ENCODE measurements at places on chromosomes 11 and 22.

DNA sequence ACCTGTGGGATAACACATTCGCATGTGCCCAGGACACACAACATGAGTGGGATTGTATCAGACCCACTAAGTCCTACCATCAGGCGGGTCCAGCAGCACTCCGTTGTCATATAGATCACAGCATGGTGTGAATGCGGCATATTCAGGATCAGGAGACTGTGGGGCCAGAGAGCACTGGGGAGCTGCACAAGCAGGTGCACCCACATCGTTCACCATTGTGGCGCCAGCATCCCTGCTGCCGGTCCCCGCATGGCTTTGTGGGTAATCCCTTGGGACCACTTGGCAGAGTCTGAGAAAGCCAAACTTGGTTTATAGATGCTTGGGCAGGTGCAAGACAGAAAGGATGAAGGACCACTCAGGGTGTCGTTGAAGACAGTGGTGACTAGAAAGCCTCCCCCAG, 201.6 kb upstream of the B3GAT1 start:
- no peak for DNase-seq

DNA sequence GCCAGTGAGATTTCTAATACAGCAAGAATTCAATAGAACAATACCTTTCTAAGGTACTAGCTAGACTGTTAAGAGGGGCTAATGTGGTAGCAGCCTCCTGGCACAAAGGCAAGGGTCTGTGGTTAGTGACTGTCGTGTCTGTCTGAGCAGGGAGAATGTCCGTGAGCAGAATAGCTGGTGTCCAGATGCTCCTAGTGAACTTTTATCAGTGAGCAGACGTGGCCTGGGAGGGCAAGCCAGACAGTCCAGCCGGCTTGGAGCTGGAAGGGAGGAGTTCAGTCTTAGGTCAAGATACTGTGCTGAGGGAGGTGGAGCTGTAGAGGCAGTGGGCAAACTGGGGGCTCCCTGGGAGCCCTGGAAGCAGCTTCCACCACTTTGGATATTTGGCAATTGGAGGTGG, 138.6 kb downstream of the TEAD1 start:
- DNase-seq = no peak

DNA sequence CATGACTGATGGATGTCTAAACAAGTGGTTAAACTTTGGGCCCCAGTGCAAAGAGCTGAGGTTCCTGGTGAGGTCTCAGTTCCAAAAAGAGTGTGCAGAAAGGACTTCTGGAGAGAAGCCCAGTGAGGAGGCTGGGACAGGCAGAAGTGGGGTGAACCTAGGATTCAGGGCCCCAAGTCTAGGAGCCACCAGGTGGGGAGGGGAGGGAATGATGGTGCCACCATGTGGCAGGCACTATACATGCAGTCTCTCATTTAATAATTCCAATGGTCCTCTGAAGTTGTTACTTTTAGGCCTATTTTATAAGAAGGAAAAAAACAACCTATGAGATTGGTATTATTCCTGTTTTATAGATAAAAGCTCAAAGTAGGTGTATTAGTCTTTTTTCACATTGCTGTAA, 102.0 kb downstream of the INSC start:
- no peak for DNase-seq

GRCh38 chr11:62370743-62371440, 33.6 kb downstream of the ASRGL1 start:
- DNase-seq = peak; percentile 15

DNA sequence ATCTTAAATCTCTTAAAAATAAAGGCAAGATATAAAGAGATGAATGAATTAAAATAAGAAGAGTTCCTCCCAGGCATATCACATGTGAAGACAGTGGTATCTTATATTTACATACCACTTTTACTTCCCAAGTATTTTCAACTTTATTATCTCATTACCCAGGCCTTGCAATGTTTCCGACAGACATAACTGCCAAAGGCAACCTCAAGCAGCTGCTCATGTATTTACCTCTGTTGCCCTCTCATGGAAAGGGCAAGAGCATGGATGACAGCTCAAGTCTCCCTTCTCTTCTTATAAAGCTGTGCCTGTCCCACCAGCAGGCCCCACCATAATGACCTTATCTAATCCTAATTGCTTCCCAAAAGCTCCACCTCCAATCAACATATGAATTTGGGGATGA, 894.2 kb downstream of the NTM start:
- no peak for DNase-seq

DNA sequence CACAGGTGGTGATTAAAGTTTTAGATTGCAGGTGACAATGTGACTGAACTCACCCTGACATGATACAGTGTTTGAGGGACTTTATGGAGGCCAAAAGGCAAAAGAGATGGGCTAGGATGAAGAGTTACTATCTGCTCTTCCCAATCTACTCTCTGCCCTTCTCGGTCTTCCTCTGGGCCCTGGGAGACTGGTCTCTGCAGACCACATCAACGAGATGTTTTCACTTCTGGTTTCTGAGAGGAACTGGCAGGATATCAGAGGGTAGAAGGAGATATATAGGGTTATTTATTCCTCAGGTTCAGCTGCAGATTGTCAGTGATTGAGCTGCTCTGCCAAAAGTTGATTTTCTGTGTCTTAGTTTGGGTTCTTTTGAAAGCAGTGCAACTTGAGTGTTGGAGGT, 32.4 kb upstream of the CD44 start:
- no peak for DNase-seq

DNA sequence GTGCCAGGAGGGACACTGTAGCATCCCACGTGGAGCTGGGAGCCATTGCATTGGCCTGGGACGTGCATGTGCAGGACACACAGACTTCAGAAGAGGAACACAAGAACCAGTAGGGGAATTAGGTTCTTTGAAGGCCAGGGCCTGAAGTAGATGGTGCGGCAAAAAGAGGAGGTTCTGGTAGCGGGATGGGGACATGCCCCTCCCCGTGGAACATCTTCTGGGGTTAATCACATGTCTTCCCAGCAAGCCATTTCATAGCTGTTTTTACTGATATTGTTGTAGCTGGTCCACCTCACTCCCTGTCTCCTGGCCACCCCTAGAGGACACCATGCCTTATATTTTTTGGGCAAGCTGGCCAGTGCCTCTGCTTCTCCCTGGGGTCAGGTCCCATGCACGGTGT, 74.3 kb downstream of the SCN3B start:
- DNase-seq = no peak

- no peak for DNase-seq
Observed at GRCh38 chr11:7654195-7654705, 19.1 kb downstream of the CYB5R2 start.

DNA sequence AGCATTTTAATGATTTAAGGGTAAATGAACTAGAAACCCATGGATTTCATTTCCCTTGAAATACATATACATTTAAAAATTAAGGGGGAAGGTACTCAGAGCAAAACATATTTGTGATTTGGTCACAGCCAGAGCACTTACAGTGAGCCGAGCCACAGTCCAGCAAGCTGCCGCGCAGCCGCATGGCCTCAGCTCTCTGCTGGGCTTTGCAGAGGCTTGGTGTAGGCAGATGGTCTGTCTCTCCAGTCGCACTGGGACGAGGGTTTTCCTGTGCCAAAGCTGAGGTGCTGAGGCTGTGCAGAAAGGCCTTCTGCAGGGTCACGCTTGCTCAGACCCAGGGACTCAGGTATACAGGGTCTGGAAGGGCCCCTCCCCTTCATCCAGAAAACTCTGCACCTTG, 367.3 kb downstream of the OPCML start:
- DNase-seq = no peak

- no peak for DNase-seq
Observed at GRCh38 chr11:15318814-15319213, 204.1 kb downstream of the INSC start.

GRCh38 chr11:15897211-15897960, 459.0 kb downstream of the SOX6 start:
- DNase-seq = no peak

GRCh38 chr22:34255042-34255441, 334.8 kb upstream of the LARGE1 start:
- no peak for DNase-seq

DNA sequence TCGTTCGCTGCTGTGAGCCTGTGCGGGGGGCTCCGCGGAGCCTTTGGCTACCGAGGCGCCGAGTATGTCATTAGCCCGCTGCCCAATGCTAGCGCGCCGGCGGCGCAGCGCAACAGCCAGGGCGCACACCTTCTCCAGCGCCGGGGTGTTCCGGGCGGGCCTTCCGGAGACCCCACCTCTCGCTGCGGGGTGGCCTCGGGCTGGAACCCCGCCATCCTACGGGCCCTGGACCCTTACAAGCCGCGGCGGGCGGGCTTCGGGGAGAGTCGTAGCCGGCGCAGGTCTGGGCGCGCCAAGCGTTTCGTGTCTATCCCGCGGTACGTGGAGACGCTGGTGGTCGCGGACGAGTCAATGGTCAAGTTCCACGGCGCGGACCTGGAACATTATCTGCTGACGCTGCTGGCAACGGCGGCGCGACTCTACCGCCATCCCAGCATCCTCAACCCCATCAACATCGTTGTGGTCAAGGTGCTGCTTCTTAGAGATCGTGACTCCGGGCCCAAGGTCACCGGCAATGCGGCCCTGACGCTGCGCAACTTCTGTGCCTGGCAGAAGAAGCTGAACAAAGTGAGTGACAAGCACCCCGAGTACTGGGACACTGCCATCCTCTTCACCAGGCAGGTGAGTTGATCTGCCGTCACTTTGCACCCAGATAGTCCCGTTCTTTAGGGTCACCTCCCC, 1.0 kb downstream of the ADAMTS15 start:
- no peak for DNase-seq

- DNase-seq = no peak
Observed at GRCh38 chr22:42490243-42490832, 29.3 kb downstream of the RRP7A start.

- no peak for DNase-seq
Observed at GRCh38 chr11:92413757-92414513, 189.3 kb downstream of the FAT3 start.

GRCh38 chr11:122737951-122738693, 82.6 kb downstream of the UBASH3B start:
- no peak for DNase-seq

- no peak for DNase-seq
Observed at GRCh38 chr11:47977623-47978022, 2.7 kb upstream of the PTPRJ start.

GRCh38 chr11:22194306-22194705, 1.4 kb downstream of the ANO5 start:
- no peak for DNase-seq

- DNase-seq = no peak
Observed at GRCh38 chr22:22938672-22939587, 51.3 kb downstream of the IGLL5 start.

- DNase-seq = no peak
Observed at GRCh38 chr11:5288906-5289550, 12.7 kb downstream of the OR51B4 start.

DNA sequence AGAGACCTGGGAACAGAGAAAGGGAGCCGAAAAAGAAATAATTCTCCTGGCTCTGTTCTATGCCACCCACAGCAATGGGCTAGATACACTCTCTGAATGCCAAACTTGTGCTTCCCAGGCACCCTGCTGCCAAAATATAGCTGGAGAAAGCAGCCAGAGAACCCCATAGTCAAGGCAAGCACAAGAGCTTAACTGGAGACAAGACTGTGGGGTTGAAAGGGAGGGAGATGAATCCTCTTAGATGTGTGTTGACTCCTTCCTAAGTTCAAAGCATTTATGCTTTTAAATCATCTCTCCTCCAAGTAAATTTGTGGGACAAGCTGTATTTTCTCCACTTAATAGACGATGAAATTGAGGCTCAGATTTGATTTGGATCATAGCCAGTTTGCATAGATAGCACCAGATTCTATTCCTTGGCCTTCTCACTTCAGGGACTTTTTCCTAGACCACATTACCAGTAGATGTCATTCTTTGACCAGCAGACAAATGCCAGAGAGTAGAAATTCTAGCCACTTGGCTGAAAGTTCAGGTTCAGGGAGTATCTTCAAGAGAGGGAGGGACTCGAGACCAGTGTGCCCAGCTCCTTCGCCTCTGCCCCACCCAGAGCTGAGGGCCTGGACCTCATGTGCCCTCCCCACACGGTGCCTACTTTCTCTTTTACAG, 16.5 kb upstream of the ETS1 start:
- no peak for DNase-seq

- no peak for DNase-seq
Observed at GRCh38 chr11:13223112-13223511, 54.5 kb upstream of the BMAL1 start.

Data from T follicular helper cell (primary cell).